ENCODE measurements at places on chromosomes 7 and 10. TPM values are rescaled to one million over a fixed set of nuclear protein-coding genes. Genes with fewer than 3 reads are reported as not detected.

GRCh38 chr10:96188916-96189315 is 58.8 kb downstream of the ZNF518A start:
- DNase-seq: no peak

GRCh38 chr7:7519528-7519927 is 16.1 kb downstream of the COL28A1 start:
- DNase-seq: no peak

DNA sequence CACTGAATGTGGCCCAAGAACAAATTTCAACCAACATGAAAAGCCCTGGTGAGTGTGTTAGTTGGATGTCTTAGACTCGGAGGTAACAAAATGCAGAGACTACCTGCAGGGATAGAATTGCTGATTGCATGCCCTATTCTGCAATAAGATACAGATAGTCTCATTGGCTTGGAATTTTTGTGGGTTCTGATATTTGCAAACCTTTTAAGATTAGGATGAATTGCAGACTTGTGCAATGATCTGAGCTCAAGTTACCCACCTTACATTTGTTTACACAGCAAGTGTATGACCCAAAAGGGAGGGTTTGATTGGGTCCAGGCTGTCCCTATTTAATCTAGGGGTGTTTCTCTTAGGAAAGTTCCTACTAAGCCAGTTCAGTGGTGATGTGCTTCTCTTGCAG is 45.4 kb downstream of the GPR37 start:
- no peak for DNase-seq

DNA sequence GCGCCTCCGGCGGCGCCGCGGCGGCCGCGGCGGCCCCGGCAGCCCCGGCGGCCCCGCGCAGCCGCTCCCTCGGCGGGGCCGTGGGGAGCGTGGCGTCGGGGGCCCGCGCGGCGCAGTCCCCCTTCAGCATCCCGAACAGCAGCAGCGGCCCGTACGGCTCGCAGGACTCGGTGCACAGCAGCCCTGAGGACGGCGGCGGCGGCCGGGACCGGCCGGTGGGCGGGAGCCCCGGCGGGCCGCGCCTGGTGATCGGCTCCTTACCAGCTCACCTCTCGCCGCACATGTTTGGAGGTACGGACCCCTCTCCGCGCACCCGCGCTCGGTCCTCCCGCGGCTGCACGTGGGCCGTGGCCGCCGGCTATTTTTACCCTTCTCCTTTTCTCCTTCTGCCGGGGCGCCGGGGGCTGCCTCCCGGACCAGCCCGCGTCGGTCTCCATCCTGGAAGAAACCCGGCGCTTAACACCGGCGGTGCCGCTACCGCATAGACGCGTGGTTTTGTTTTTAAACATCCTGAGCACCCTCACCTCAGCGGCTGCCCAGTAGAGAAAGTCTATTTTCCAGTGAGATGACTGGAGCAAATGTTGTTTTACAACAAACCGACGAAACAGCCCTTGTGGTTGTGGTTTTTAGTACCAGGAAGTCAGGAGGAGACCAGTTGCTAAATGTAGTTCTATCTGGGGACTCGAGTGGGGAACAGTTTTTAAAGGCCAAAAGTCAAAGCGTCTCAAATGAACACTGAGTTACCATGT is 1.3 kb downstream of the ZNRF2 start:
- peak; percentile 29 for DNase-seq

DNA sequence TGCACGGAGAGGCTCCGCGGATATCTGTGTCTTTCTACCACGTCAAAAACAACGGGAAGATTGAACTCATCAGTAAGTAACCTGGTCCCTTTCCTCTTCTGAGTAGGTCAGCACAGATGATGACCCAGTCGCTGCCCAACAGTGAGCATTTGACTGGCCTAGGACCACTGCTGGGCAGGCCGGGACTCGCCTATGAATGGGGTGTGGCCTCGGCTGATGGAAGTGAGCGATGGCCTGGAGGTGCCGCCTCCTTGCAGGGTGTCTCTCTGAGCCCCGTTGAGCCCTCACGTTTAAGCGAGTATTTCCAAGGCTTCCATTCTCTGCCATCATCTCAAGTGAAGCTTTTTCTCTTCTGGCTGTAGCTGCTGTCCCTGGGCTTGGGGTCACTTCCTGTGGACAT is 18.1 kb downstream of the EIF3B start:
- no peak for DNase-seq

KIAA1549 gene
- 1.5 TPM for total RNA-seq

DNA sequence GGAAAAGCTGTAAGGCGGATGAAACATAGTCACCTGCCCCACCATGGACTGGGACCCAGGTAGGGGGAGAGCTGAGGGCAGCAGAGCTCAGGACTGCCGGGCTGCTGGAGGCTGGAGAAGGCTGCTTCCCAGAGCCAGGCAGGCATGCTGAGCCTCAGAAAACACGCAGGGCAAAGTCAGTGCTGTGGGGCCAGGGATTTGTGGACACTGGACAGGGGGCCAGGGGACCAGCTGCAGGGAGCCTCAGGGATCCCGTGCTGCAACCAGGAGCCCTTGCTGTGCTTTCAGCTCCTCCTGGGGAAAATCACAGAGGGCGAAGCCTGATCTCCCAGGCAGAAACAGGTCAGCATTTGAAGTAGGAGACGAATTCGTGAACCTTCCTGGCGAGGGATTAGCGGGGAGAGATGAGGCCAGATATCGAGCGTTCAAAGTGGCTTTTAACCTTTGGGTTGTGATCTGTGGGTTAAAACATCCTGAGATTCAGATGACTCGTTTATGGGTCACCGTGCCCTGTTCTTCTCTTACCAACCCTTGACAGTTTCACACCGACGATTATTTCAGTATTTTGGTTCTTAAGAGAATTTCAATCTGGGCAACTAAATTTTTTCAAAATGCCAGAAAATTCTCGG is 85.6 kb upstream of the SHH start:
- DNase-seq: no peak

GRCh38 chr10:88461426-88461825 is 121.7 kb downstream of the RNLS start:
- DNase-seq: no peak

DNA sequence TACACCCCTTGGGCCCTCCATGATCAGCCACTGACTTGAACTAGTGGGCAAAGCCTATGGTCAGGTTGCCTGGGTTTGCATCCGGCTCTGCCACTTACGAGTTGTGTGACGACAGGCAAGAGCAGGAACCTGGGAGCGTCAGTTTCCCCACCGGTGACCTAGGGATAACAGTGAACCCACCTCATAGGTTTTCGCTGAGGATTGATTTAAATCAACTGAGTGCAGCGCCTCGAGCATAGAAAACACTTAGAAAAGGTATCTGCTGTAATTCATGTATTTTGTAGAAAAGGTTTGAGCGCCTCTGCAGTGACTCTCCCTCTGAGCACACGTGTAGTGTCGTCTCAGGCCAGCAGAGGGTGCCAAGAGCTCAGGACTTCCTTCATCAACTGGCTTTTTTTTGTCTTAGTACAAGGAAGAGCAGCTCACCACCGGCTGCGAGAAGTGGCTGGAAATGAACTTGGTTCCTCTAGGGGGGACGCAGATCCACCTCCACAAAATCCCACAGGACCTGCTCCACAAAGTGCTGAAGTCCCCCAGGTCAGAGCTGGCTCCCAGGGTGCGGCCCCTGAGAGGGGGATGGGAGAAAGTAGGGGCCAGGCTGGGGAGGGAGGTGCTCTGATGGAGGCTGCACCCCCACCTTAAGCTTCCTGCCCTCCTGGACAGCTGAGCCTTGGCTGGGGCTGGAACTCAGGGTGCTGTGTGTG is 27.7 kb downstream of the BTBD16 start:
- peak; percentile 81 for DNase-seq

FBXO24 gene
- total RNA-seq: 2.9 TPM

ZPBP gene
- not detected for total RNA-seq

- no peak for DNase-seq
These were observed 470.8 kb upstream of the SEMA3A start for GRCh38 chr7:84665339-84665738.
